ENCODE measurements at places on chromosomes 6 and 20. TPM values are rescaled to one million over a fixed set of nuclear protein-coding genes. Genes with fewer than 3 reads are reported as not detected.

RCAN2 gene
- total RNA-seq: 2.3 TPM

CNR1 gene
- total RNA-seq: 0.64 TPM

MYLK2 gene
- total RNA-seq: 0.15 TPM

GLP1R gene
- total RNA-seq: not detected

SRSF12 gene
- not detected for total RNA-seq

OSBPL2 gene
- total RNA-seq: 20.7 TPM

GRCh38 chr6:37785002-37785662 lies 34.4 kb upstream of the ZFAND3 start:
- no peak for DNase-seq

DNA sequence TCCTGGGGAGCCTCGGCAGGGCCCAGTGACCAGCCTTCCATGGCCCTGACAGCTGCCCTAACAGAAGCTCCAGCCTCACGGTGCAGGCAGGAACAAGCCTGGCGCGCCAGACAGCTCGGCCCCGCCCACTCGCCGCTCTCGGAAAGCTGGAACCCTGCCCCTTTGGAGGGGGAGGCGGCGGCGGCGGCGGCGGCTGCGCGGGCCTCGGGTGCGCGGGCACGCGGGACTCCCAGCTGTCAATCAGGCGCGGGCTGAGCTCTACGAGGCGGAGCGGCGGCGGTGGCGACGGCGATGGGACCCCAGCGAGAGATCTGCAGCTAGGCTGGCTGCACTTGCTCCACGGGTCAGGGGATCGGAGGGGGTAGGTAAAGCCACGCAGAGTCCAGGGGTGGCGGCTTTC lies at the start of gene NRSN1:
Gene NRSN1, plus strand, starts transcription at position 236 of the 400 bp plus-strand sequence. CDS start 8,113 bp downstream, outside the sequence.
- no peak for DNase-seq

DNA sequence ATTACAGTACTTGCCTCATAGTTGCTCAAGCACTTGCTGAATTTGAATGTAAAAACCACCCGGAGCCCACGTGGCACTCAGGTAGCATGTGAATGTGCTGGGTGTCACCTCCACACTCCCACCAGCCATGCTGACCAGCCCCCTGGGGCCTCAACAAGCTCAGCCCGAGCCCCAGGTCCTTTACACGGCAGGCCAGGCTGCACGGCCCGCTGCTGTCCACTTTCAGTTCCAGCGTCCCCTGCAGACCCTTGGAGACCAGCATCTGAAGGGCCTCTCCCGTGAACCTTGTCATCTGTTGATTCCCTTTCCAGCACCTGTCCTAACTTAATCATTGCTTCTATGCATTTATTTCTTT lies 33.3 kb upstream of the ZBP1 start:
- no peak for DNase-seq

- DNase-seq: peak; percentile 68
Observed at GRCh38 chr20:10360878-10361277, 73.1 kb downstream of the MKKS start.

- no peak for DNase-seq
Observed at GRCh38 chr6:164855281-164855680, 454.1 kb downstream of the C6orf118 start.

GRCh38 chr6:42128460-42129359 lies 13.7 kb downstream of the C6orf132 start:
- no peak for DNase-seq

DNA sequence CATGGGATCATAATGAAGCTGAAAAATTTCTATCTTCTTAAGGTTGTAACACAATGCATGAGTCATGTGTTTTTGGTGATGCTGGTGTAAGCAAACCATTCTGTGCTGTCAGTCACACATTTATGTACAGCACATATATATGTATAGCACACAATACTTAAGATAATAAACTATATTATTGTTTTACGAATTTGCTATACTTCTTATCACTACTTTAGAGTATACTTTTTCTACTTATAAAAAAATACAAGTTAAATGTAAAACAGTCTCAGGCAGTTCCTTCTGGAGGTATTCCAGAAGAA lies 920.1 kb upstream of the FLRT3 start:
- no peak for DNase-seq

DNA sequence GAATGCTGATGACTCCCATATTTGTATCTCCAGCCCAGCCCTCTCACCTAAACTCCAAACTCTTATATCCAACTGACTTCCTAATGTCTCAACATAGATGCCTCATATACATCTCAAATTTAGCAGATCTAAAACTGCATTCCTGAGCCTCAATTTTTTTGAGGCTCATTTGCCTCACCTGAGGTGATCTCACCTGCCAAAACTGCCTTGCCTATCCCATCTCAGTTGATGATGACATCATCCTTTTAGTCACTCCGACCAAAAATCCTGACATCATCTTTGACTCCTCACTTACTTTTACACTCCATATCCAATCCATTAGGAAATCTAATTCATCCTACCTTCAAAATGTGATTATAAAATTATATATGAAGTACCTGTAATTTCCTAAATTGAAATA lies 25.6 kb upstream of the SLPI start:
- no peak for DNase-seq
